NCI-H1436 treated with DMSO at 0.1 percent for 48 hours (cell line): ENCODE measurements at places on chromosomes 2 and 18.

DNA sequence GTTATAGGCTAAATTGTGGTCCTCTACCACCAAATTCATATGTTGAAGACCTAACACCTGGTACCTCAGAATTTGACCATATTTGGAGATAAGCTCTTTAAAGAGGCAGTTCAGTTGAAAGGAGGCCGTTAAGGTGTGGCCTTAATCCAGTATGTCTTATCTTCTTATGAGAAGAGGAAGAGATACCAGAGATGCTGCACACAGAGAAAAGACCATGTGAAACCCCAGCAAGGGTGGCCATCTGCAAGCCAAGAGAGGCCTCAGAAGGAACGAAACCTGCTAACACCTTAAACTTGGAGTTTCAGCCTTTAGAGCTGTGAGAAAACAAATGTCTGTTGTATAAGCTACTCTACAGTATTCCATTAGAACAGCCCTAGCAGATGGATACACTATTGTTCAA, 528.1 kb upstream of the DCC start:
- no peak for DNase-seq

DNA sequence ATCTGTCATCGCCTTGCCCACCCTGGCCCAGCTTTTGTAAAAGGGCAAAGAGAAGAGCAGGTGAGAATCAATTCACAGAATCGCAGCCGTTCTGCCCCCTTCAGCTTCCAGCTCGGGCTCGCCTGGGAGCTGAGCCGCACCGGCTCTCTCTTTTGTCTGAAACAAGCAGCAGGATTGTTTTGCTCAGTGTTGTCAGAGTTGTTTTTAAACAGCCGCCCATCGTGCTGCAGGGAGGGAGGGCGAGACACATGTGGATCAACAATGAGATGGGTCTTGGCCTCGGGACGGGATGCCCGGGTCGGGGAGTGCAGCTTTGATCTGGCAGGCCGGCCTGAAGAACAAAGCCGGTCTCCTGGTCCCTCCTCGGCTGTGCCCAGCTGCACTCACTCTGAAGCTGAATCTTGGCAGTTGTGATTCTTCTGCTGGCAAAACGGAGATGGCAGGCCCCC, 39.7 kb upstream of the HDAC4 start:
- DNase-seq: no peak

DNA sequence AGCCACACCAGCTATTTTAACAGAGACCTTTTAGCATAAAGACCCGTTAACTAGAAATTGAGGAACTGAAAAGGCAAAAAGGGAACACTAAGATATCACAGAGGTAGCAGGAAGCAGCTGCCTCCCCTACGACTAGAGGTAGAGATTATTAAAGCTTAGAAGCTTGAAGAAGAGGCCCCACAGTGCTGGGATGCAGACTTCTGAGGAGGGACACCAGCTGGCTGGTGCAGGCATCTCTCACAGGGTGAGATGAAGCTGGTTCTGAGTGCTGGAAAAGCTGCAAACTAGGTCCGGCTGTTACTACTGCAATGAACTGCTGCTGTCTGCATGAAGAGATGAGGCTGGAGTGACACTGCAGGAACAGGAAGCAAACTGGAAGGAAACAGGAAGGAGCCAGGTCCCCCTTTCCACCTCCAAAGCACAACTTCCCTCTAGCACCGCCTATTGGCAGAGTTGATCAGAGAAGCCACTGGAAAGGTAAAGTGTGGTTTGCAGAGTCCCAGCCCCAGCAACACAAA, 61.2 kb upstream of the MRPS9 start:
- no peak for DNase-seq

- no peak for DNase-seq
Observed at GRCh38 chr2:125405816-125406215, 1250.1 kb upstream of the GYPC start.

DNA sequence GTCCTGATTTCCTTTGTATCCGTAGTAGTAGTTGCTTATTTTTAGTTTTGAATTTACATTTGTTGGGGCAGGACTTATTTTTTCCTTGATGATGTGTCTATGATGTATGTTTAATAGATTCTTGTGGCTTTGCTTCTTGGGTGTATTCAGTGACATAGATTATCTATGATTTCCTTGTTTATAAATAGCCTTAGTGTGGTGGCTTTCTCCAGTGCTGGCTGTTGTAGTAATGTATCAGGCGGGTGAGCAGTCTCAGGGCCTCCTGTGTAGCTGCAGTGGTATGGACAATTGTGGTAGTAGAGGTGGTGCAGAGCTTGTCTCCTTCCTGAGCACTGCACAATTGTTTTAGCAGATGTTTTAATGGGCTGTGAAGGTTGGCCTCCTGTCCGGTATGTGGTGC, 60.5 kb downstream of the SMCHD1 start:
- no peak for DNase-seq

DNA sequence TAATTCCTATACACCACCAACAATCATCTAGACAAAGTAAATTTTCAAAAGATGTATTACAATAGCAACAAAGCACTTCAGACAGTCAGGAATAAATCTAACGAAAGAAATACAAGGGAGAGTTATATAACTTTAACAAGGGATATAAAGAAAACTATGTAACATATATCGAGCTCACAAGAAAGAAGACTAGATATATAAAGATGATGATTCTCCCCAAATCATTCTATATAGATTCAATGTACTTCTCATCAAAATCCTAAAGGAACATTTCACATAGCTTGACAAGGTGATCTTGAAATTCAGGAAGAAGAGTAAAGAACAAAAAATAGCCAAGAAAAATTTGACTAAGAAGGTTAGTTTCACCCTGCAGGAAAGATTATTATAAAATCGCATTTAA, 179.4 kb downstream of the SP3 start:
- DNase-seq: no peak

- peak; percentile 58 for DNase-seq
Observed at GRCh38 chr2:1750933-1751766, 6.8 kb upstream of the PXDN start.

GRCh38 chr2:139259422-139260051, 479.3 kb upstream of the NXPH2 start:
- no peak for DNase-seq

- no peak for DNase-seq
Observed at GRCh38 chr2:184927040-184927439, 328.7 kb downstream of the ZNF804A start.

- no peak for DNase-seq
Observed at GRCh38 chr2:216545359-216545758, 46.7 kb downstream of the RPL37A start.

GRCh38 chr2:203650860-203651613, 55.4 kb upstream of the CD28 start:
- DNase-seq: peak; percentile 4

GRCh38 chr18:47149457-47150028, 757 bp downstream of the HDHD2 start:
- DNase-seq: no peak

DNA sequence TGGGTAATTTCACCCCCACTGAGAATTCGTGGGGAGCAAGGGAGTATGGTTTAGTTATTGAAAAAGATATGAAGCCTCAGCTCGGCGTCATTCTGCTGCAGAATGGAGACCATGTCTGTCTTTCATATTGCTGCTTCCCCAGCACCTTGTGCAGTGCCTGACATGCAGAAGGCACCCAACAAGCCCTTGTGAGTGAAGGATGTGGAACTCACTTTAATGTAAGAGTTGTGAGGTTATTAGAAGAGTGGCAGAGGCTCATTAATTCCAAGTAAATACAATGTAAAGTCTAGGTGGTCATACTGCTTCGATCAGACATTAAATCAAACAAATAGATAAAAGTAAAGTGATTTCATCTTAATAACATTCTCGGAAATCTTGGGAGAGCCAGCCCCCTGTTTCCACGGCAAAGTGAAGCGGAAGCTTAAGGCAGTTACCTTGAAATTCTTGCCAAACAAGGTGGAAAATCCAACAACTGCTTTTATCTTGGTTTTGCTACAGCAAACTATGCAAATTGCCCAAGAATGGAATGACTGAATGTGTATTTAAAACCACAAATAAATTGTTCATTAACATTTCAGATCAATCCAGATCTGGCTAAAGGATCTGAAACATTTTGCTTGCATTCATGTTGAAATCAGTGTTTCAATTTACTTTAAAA, 9.6 kb downstream of the CFAP221 start:
- DNase-seq: no peak

GRCh38 chr18:58361212-58361611, 267.7 kb downstream of the ALPK2 start:
- no peak for DNase-seq

- no peak for DNase-seq
Observed at GRCh38 chr2:36044411-36044810, 311.2 kb upstream of the CRIM1 start.

GRCh38 chr2:203737360-203737759, 30.9 kb downstream of the CD28 start:
- DNase-seq: no peak

DNA sequence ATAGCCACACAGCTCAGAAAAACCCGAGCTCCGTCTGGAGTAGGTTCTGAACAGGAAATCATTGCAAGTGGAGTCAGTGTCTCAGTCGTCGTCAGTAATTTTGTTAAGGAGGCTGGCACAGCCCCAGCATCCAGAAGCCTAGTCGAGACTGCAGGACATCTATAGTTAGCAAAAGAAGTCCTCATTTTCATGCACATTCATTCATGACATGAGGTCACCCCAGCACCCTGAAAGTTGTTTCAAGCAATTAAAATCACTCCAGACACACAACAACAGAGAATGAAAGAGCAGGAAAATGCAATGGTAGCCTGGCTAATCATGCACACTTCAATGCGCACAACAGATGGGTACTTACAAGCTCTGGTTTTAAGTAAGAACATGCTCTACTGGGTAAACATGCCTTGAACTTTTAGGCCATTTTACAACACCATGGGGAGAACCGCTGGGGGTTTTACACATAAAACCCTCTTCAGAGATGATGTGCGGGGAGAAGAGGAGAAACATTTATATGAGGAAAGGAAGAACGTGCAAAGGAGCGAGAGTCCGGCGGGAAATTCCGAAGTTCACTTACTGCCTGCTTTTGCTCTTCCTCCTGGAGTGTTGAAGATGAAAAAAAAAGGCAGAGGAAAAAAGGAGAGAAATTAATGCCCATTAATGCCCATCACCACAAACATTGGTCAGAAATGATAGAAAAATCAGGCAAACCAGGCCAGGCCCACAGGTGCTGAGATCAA, 77.4 kb upstream of the DNMT3A start:
- no peak for DNase-seq

- no peak for DNase-seq
Observed at GRCh38 chr2:43212216-43212835, 14.1 kb downstream of the ZFP36L2 start.
